ENCODE measurements at places on chromosomes 1 and 21.

DNA sequence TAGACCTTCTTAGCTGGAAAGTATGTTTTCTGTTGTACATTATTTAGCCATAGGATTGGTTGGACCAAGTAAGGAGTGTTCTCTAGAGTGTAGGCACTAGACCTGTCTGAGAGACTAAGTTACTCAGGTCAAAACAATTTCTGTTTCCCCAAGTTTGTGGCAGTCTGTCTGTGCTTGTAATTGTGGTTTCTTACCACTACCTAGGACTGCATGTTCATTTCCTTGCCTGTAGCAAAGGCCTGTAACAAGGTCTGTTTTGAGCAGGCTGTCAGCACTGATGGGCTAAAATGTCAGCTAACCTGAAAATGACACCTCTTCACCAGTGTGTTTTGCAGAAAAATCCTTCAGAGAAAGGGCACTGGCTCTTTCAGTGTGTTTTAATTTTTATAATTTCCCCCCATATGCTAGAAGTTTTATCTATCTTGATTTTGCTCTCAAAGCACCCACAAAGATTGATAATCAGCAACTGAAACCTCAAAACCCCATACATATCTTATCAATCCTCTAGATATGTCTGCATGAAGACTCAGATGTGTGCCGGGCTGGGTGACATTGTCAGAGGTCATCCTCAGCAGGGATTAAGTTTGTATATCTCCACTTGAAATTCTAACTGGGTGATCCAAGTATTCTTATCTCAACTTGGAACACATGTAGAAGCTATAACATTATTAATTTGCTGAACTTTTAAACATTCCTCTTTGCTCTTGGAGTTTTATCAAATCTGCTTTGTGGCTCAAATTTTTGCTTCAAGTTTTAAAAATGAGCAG lies 50.7 kb upstream of the ST6GALNAC3 start:
- DNase-seq: peak; percentile 15

GRCh38 chr1:76065270-76065669 lies 9.3 kb upstream of the ST6GALNAC3 start:
- no peak for DNase-seq

GRCh38 chr1:41383094-41383852 lies 22.0 kb downstream of the FOXO6 start:
- peak; percentile 43 for DNase-seq

- no peak for DNase-seq
These were observed 7.6 kb upstream of the SLAMF9 start for GRCh38 chr1:159961636-159962035.

- DNase-seq: peak; percentile 25
These were observed 34.9 kb downstream of the CHML start for GRCh38 chr1:241605146-241605805.

GRCh38 chr1:172653015-172653709 lies 5.7 kb upstream of the FASLG start:
- no peak for DNase-seq

- DNase-seq: no peak
These were observed 24.8 kb downstream of the GBP7 start for GRCh38 chr1:89151047-89151446.

DNA sequence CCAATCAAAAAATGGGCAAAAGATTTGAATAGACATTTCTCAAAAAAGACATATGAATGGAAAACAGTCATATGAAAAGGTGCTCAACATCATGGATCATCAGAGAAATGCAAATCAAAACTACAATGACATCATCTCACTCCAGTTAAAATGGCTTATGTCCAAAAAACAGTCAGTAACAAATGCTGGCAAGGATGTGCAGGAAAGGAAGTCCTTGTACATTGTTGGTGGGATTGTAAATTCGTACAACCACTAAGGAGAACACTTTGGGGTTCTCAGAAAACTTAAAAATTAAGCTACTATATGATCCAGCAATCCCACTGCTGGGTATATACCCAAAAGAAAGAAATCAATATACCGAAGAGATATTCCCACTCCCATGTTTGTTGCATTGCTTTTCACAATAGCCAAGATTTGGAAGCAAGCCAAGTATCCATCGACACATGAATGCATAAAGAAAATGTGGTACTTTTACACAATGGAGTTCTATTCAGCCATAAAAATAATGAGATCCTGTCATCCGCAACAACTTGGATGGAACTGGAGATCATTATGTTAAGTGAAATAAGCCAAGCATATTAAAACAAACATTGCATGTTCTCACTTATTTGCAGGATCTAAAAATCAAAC lies 17.9 kb downstream of the GBP5 start:
- DNase-seq: no peak

- DNase-seq: no peak
These were observed 20.6 kb upstream of the KCNJ15 start for GRCh38 chr21:38236232-38236631.

DNA sequence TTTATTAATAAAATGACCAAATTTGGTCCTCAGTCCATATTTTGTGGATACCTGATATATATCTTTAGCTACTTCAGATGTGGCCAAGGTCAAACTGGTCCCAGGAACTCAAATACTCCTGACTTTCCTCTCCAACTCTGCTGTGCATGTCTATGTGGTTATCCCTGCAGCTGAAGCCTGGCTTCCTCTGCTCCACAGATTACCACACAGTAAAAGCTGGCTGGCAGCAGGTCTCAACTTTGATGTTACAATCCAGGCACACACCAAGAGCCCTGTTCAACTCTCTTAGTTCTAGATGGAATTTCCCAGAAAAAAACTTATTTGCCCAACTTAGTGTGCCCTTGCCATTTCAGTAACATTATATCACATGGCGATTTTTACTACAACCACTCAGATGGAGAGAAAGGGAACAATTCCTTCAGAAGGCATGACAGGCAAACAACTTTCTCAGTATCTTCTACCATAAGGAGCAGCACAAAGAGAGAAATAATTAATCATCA lies 479.5 kb downstream of the PLPP3 start:
- DNase-seq: no peak

- DNase-seq: no peak
These were observed 180.0 kb downstream of the SDCCAG8 start for GRCh38 chr1:243435836-243436235.

DNA sequence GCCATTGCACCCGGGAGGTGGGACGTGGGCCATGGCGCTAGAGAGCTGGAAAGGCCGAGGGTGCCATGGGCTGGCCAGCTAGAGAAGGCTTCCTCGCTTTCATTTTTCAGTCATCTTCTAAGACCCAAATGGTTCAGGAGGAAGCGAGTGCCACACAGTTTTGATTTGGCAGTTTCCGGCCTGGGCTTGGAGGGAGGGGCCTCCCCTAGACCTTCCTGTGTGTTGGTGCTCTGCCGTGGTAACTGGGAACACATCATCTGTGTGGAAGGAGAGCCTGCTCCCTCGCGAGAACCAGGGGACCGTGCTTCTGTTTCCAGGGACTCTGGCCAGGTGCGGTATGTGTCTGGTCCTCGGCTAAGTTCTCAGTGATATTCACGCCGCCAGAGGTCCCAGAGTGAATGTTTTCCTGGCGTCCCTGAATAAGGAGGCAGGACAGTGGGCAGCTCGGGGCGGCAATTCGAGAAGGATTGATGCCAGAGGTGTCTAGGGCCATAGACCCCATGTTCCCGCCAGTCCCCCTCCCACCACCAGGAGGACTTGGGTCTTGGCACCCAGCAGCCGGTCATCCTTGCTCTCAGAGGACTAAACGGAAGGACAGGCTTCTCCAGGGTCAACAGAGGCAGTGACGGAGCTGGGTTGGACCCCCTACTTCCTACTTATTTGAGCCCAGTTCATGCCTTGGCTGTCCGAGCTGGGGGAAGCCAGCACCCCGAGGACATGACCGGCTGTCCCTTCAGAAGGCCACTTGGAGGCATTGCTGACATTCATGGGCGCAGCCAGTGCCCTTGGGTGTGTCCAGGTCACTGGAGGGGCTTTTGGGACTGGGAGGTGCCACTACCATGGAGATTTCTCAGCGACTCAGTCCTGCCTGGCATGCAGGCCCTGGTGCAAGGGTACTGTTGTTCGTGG lies 2.7 kb upstream of the NPHP4 start:
- no peak for DNase-seq

DNA sequence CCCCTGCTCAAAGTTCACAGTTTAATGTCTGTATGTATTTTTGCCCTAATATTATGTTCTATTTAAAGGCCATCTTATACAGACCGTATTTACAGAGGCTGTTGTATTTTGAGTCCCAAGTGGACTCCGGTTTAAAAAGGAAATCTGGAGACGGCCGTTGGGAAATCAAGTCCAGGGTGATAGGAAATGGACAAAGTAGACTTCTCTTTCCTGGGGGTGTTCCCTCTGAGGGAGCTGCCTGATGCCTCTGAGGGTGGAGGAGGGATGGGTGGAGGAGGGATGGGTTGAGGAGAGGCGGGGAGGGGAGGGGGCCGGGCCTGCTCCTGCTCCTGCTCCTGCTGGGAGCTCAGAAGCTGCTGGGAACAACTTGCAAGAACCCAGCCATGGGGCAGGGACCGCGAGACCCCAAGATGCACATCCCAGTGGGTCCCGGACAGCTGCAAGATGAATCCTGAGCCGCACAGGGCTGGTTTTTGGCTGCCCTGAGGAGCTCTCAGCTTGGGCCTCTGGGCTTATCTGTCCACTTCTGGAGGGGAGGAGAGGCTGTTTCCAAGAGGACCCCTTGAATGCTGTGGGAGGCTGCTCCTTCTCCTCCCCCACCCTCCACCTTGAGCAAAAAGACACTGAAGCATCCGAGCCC lies 12.0 kb upstream of the ACTL8 start:
- no peak for DNase-seq

GRCh38 chr21:45393021-45393420 lies 11.9 kb upstream of the COL18A1 start:
- DNase-seq: no peak

- no peak for DNase-seq
These were observed 57.5 kb upstream of the ETV3 start for GRCh38 chr1:157195521-157196244.

- DNase-seq: no peak
These were observed 370.2 kb downstream of the DUSP10 start for GRCh38 chr1:221371705-221372104.

GRCh38 chr1:54791880-54792522 lies 9.1 kb downstream of the TTC22 start:
- peak; percentile 75 for DNase-seq

DNA sequence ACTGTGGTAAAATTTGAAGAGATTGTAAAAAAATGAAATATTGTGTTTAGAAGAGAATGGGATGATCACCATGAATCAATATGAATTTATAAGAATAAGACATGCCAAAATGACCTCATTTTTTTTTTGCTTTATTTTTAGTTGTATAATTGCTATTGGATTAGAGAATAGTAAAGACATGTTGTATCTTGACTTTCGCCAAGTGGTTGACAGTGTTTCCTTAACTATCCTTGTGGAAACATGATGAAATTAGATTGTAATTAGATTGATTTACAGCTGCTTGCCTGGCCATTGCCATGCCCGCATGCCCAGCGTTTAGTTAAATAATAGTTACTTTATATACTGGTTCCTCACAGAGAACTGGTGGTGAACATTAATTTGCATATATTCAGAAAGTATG lies 154.9 kb downstream of the MAGI3 start:
- DNase-seq: no peak

GRCh38 chr1:157117527-157118057 lies 18.0 kb upstream of the ETV3L start:
- DNase-seq: no peak

DNA sequence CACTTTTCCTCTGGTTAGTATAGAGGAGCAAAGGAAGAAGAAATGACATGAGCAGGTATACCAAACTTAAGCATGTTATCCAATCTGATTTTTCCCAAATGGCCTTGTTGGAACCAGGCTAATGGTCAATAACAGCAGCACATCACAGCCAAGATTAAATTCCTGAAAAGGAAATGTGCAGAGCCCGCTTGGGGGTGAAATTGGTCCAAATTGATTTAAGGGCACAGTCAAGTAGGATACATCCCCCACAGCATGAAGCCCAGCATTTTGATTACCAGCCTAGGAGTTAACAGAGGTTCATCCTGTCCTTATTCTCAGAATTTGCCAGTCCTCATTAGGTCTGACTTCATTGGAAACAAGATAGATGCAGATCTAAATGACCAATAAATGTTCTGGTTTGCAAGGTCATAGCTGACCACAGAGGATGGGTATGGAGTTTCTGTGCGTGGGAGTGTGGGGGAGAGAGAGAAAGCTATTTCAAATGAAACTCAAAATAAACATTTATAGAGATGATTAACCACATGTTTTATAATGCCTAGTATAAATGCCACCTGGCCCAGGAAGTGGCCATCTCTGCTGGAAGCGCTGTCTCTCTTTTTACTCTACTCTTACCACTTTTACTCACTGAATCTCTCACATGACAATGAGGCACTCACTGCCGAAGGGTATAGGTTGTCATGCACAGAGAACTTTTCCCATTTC lies 38.7 kb downstream of the RGS5 start:
- DNase-seq: no peak

DNA sequence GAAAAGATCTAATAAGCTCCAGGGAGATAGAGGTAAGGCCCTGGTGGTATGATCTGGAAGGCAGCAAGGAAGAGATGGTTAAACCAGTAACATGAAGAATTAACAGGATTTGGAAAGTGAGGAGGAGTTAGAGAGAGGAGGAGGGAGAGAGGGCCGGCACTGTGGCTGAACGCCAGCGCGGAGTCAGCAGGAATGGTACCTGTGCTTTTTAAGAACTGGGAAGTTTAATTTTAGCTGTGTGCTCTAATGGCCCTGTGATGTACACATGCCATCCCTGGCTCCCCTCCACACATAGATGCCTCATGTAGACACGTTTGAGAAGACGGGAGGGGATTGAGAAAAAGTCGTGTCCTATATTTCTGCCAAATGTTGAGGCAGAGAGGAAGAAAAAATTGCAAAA lies 13.8 kb upstream of the AVPR1B start:
- no peak for DNase-seq

DNA sequence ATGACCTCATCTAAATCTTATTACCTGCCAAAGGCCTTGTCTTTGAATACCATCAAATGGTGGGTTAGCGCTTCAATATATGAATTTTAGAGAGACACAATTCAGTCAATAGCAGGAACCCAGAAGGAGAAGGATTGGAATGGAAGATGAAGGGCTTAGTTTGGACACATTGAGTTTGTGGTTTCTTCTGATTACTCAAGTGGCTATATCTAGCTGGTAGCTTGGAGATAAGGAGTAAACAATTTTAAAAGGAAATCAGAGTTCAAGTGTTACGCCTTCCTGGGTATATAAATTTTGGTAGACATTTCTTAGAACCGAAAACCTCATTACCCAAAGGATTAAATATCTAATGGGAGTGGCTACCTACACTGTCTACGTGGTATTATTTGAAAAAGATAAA lies 80.2 kb downstream of the RGS2 start:
- DNase-seq: no peak

DNA sequence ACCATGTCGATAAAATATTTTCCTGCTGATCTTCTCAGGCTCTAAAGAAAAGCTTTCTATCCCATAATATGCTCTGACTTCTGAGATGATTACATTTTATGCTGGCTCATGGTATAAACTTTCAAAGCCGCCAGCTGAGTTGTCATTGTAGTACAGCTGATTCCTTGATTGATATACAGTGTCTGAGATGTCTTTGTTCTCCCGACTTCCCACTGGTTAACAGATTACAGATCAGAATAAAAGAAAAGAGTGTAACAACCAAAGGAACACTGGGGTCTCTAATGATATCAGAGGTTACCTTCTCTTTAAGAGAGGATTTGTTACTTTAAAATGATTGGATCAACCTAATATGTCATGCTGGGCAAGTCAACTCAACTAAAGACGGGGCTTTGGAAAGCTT lies 485.4 kb upstream of the LRRC7 start:
- no peak for DNase-seq

- no peak for DNase-seq
These were observed 47.1 kb downstream of the PTGS2 start for GRCh38 chr1:186633116-186633515.

- DNase-seq: peak; percentile 72
These were observed 27.5 kb upstream of the EPB41 start for GRCh38 chr1:28886731-28887418.

All from Kasumi-1 (cell line).